ENCODE measurements at places on chromosomes 6 and 20.

DNA sequence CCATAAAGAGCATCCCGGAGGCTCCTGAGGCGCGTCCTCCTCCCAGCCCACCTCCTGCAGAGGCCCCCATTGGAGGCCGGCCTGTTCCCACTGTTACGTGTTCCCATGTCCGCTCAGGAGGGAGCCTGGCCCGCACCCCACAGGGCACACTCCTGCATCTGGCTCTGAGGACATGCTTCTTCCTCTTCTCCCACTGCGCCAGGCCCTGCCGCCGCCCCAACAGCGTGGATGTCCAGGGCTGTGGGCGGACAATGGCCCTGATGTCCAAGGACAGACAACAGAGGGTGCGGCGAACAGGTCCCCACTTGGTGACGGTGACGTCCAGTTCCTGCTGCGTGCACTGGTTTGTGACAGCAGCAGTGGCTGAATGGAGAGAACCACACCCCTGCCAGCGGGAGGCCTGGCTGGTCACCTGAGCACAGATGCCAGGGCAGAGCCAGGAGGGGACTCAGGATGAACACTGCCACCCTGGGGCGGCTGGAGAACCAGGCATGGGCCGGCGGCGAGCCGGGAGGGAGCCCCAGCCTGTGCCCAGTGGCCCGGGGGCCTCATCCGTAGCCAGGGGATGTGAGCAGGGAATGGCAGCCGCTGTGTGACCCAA lies 26.6 kb downstream of the FRMD1 start:
- no peak for DNase-seq

DNA sequence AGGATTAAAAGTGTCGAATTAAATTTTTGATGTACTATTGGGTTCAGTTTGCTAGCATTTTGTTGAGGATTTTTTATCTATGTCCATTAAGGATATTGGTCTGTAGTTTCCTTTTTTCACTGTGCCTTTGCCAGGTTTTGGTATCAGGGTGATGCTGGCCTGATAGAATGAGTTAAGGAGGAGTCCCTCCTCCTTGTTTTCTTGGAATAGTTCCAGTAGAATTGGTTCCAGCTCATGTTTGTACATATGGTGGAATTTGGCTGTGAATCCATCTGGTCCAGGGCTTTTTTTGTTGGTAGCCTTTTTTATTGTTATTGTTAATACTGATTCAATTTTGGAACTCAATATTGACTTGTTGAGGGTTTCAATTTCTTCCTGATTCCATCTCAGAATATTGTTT lies 141.8 kb downstream of the SIM1 start:
- DNase-seq, result no peak

DNA sequence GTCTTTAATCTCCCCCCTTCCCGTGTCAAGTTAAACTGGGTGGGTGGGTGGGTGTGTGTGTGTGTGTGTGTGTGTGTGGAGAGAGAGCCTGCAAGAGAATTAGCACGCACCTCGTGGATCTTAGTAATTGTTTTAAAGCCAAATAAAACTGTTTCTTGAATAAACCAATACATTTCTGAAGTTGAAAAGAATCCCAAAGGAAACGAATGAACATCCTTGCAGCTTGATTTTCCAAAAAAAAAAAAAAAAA lies 381 bp upstream of the BICRAL start:
- DNase-seq, result no peak

GRCh38 chr6:126117251-126117650 lies 130.9 kb downstream of the TRMT11 start:
- no peak for DNase-seq

DNA sequence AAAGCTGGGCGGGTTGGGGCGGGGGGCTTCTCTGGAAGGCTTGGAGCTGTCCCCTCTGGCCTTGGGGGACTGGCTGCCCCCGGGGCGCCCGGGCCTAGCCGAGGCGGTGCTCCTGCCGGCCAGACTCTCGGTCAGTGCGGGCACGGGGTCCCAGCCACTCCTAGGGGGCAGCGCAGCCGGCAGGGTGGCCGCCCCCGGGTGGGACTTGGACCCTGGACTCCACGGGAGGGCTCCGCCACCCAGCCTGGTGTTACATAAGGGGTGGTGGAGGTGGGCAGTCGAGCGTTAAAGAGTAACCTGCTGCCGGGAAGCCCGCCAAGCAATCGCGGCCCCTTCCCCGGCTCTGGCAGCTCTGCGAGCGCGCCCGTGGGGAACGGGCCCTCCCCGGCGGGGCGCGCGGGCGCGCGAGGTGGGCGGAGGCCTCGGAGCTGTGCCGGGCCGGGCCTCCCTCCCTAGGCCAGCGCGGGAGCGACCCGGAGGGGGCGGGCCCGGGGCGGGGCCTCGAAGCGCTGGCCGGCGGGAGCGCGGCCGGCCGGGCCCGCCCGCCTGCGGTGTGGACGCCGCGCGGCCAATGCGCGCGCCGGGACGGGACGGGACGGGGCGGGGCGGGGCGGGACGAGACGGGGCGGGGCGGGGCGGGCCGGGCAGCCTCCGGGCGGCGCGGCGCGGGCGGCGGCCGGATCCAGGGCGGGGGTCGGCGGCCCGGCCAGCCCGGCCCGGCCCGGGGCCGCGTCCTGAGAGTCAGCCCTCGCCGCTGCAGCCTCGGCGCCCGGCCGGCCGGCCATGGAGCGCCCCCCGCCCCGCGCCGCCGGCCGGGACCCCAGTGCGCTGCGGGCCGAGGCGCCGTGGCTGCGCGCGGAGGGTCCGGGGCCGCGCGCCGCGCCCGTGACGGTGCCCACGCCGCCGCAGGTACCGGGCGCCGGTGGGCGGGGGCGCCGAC lies at the start of gene SLC2A4RG:
TSS of gene SLC2A4RG (plus strand) at position 647 of the 940 bp plus-strand sequence. CDS start at position 784, 137 bp downstream.
- peak; percentile 85 for DNase-seq

DNA sequence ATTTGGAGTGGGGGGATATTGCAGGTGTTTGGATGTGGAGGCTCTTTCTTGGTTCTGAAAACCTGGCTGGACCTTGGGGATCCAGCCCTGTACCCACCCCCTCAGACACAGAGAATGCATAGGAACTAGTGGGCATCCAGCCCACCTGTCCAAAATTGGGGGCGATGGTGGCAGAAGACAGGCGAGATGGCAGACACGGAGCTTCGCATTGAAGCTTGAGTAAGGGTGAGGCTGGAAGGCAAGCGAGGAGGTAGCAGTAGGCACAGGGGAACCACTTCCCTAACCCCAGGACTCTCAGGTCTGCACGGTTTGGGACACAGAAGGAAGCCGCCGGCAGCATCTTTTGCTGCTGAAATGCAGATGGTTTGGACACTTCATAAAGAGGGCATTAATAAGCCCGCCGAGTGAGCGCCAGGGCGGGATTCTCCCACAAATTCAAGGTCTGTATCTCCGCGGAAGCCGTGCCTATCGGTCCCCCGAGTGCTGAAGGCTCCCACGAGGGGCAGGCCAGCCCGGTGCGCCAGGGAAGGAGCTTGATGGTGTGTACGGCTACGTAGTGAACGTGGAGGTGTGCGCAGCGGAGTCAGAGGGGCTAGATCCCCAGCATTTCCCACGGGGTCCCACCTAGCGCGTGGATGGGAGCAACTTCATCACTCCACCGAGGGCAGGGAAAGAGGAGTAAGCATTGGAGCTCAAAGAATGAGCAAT lies 1.6 kb upstream of the FOXA2 start:
- DNase-seq, result no peak

- DNase-seq, result no peak
Measured at GRCh38 chr20:23647346-23647745, 9.6 kb upstream of the CST3 start.

GRCh38 chr6:137099689-137100403 lies 55.1 kb upstream of the IL20RA start:
- no peak for DNase-seq

- DNase-seq, result no peak
Measured at GRCh38 chr6:75770844-75771243, 21.8 kb downstream of the MYO6 start.

- DNase-seq, result no peak
Measured at GRCh38 chr6:3119040-3119723, 671 bp downstream of the BPHL start.

DNA sequence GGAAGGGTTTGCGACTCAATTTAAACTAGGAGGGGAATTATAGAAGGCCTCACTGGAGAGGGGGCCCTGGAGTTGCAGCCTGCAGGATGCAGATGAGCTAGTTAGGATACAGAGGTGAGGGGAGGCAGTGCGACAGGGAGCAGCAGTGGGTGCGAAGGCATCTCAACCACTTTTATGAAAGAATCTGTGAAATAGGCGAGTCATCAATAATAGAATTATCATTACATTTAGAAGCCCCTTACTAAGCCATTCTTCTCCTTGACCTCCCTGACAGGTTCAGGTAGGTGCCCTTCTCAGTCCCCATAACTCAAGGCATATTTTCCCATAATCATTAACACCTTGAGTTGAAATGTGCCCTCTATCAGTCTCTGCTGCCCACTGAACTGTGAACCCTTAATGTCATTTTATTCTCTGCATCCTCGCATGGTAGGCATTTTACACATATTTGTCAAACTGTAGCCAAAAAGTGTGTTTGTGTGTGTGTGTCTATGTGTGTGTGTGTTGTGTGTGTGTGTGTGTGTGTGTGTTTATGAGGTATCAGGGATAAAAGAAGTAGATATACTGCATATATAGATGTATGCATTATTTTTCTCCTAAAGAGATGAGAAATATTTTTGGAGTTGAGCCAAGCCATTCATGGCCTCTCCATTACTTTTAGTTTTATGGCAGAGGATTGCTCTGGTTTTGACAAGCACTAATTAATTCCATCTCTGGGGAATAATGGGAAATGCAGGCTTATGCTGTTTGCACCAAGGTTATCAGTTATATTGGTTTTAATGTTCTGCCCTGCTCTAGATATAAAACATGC lies 898.8 kb downstream of the KIF16B start:
- peak; percentile 34 for DNase-seq

Measured in BE2C (cell line).